ENCODE measurements at places on chromosomes 3 and 15.
A peak's percentile ranks its signal among the peaks of the same experiment; 100 is the strongest.

- no peak for DNase-seq
These were observed 30.5 kb downstream of the MELTF start for GRCh38 chr3:196998966-196999760.

- peak; percentile 67 for DNase-seq
These were observed 70.8 kb upstream of the ZBTB20 start for GRCh38 chr3:115217678-115218451.

DNA sequence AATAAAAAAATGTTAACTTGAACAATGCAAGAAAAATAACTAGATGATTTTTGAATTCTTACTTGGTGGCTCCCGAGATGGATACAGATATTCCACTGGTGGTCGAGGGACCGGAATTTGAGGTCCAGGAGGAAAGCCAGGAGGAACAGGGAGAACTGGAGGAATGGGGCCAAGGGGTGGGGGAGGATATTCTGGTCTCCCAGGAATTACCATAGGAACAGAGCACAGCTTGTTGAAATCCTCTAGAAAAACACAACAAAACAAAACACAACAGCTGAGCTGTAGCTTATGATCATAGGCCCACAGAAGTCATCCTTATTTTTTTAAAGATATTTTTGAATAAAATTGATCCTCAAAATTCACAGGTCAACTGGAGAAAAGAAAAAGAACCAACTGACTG is 129.4 kb downstream of the FBN1 start:
- no peak for DNase-seq

- no peak for DNase-seq
These were observed 52.8 kb downstream of the ANXA2 start for GRCh38 chr15:60344987-60345386.

- no peak for DNase-seq
These were observed 78.1 kb downstream of the ATP10A start for GRCh38 chr15:25784876-25785640.

GRCh38 chr3:22495241-22495640 is 707.9 kb upstream of the UBE2E2 start:
- DNase-seq = no peak

GRCh38 chr3:59257506-59257905 is 207.7 kb upstream of the CFAP20DC start:
- DNase-seq = no peak

- DNase-seq = no peak
These were observed 4.1 kb upstream of the STAB1 start for GRCh38 chr3:52490939-52491526.

DNA sequence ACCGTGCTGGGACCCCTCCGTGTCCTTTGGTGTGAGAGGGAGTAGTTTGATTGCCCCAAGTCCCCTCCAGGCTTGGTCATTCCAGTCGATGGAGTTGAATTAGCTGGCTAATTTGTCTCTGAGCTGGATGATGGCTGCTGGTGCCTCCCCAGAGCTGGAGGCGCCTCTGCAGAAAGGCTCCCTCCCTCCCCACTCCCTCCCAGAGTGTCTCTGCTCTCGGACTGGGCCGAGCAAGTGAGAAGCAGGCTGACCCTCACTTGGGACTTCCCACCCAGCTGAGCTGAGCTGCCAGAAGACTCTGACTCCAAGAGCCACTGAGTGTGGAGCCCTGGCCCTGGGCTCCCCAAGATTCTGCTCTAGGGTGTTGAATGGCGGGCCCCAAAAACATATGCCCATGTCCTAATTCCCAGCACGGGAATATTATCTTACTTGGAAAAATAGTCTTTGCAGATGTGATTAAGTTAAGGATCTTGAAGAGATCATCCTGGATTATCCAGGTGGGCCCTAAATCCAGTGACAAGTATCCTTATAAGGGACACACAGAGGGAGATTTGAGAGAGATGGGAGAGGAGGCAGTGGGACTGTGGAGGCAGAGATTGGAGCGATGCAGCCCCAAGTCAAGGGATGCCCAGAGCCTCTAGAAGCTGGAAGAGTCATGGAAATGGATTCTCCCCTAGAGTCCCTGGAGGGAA is 60.7 kb upstream of the TLE3 start:
- no peak for DNase-seq

GRCh38 chr3:189573004-189573403 is 58.2 kb upstream of the TP63 start:
- no peak for DNase-seq

- no peak for DNase-seq
These were observed 93.8 kb downstream of the CMSS1 start for GRCh38 chr3:99911433-99911832.

DNA sequence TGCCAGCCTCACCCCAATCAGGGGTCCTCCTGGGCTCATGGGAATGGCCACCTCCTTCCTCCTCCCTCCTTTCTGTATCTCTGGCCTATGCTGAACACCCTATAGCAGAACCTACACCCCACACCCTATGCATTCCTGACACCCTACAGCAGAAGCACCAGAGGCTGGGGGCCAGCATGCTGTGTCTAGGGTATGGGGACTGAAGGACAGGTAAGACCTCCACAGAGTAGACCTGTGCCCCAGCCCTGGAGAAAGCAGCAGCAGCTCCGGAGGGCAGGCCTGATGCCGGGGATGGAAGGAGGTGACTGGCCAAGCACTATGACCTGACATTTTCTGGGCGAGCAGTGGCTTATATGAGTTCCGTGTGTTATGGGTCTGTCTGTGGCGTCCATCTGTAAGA is 66.9 kb downstream of the TLE3 start:
- DNase-seq = no peak

GRCh38 chr3:170049146-170050000 is 11.6 kb downstream of the GPR160 start:
- DNase-seq = no peak

DNA sequence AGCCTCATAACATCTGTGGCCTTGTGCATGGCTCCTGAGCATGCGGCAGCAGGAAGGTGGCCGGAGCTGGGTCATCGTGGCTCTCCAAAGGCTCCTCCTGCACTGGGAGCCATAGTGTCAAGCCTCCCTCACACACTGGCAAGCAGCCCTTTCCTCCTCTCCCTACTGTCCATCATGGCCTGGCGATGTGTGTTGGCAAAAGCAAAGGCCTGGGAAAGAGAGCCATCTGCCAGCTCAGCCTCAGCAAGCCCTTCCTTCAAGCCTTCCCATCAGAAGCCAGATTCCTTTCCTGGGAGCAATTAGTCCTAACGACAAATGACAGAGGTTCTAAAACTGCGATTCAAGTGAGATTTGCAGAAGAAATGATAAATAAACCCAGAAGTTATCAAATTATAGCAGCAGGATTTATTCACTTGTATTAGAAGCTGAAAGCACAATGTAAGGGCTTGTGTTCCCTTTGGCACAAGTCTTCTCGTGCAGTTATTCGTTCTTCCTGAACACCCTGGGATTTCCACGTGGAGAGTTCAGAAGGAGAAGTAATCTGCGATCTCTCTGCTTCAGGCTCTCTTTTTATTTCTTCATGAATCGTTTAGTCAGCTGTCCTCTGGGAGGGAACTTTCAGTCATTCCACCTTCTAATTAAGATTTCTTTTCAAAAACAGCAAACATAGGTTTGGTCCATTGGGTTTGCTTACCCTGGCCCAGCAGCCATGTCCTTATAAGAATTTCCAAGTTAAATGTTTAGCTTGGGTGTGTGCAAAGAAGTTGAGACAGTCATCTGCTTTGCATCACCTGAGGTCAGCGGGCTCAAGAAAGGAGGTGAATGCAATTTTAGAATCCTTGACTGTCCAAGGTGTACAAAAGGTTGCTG is 110.3 kb upstream of the TMC3 start:
- no peak for DNase-seq

DNA sequence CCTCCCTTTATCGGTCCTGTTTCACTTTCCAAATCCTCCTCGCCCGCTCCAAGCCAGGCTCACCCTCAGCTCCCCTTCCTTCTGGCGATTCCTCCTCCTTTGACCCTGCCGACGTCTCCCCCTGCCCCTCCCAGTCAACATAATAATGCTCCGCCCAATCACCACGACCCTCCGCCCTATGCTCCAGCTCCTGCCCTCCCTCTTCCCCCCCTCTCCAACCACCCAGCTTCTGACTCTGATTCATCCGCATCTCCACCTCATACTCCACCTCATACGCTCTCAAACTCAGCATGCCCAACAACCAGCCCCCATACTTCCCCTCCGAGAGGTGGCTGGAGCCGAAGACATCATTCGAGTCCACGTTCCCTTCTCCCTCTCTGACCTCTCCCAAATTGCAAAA is 7.1 kb upstream of the AADAC start:
- no peak for DNase-seq

DNA sequence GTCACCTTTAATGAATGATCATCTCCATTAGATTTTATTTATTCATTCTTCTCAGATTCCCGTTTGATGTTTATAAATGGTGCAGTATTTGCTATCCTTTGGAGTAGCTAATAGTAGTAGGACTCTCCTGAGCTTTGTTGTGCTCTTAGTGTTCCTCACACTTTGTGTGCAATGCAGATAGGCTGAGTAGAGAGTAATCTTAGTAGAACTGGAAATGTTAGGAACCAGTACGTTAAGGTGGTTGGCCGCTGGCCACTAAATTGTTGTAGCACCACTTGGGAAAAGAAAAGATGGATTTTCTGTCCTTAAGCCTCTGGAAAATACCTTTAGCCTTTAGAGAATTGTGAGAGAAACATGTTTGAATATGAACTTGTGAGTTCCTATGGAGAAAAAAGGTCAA is 19.9 kb upstream of the EBLN2 start:
- no peak for DNase-seq

DNA sequence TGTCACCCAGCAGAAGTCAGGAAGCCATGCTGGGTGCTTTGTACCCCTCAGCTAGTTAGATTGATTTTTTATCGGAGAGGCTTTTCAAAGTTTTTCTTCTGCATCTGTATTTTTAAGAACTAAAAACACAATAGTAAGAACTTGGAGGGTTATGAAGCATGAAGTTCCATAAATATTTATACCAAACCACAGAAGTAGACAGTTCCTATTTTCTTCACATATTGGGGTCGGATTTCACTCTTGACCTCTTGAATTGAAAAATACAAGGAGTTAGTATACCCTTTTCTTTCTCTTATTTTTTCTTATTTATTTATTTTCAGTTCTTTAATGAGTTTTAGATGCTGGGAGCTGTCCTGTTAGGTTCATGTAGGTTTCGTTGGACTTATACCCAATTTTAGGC is 35.1 kb downstream of the SLC25A26 start:
- no peak for DNase-seq

DNA sequence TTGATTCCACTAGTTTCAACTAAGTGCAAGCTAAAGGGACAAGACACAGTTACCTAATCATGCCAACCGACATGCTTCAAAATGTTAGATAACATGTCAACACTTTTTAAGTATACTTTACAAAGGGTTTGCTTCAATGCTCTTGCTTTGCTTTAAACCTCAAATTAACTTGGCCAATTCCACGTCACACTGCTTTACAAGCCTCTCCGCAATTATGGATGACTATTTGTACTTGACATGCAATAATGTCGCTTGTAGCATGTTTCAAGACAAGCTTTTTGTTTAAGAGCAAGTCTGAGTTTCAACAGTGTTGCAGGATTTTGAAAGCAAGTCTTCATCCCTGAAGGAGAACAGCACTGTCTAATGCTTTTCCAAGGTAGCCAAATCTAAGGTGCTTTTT is 86.9 kb downstream of the CNTN3 start:
- DNase-seq = no peak

DNA sequence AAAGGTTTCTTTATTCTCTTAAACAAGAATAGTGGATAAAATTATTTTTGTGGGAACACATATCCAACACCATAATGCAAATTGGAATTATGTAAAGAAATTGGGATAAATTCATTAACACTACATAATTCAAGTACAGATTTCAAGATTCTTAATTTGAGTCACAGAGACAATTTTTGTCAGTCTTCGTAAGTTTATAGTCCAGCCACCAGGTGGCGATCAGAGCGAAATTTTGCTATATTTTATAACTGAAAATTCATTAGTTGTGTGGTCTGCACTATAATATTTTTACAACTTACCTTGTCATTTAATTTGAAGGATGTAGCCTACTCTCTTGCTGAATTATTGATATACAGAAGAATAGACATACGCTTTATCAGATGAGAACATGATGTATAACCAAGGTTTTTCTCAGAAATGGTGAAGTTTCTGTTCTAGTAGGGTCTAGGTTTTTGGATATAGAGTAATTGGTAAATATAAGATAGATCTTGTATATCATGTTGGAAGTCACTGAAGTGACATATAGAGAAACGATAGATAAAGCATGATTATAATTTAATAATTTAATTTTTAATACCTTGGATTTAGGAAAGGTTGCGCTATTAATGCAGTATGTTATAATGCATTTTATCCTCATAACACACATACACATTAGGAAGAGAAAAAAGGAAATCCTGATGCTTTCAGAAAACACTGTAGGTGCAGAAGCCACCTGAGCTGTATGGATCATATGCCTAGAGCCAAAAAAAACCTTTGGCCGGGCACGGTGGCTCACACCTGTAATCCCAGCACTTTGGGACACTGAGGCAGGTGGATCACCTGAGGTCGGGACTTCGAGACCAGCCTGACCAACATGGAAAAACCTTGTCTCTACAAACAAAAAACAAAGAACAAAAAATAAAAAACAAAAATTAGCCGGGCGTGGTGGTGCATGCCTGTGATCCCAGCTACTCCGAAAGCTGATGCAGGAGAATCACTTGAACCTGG is 31.7 kb downstream of the PLSCR4 start:
- peak; percentile 65 for DNase-seq

GRCh38 chr3:194931347-194931746 is 245.7 kb downstream of the FAM43A start:
- no peak for DNase-seq

DNA sequence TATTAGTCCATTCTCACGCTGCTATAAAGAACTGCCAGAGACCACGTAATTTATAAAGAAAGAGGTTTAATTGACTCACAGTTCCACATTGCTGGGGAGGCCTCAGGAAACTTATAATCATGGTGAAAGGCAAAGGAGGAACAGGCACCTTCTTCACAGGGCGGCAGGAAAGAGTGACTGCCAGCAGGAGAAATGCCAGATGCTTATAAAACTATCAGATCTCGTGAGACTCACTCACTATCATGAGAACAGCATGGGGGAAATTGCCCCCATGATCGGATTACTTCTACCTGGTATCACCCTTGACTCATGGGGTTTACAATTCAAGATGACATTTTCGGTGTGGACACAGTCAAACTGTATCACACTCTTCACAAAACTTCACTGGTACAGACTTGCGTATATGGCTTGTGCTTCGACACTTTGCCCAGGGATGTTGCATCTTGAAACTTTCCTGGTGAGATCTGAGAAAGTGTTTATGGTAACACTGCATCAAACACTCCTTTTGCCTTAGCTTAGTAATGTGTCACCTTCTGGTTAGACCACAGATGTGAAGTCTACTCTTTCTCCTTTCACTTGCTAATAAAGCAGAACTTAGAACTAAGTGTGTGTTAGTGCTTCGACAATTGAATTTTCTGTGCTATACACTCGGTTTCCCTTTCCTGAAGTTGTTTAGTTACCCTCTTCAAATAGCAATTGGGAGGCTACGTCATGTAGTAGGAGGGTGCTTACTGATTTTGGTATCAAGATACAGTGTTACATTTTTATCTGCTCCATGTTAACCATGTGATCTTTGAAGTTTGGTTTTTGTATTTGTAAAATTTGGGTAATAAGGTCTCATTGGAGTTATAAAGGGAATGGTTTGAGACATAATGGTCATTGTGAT is 185.7 kb downstream of the LPP start:
- peak; percentile 56 for DNase-seq

Measured in NAMALWA (cell line).